Activated CD4-positive, alpha-beta T cell treated with anti-CD3 and anti-CD28 coated beads, Interleukin-2, amount 50 U/mL, for 48 hours (primary cell): ENCODE measurements at places on chromosomes 6 and 20.

DNA sequence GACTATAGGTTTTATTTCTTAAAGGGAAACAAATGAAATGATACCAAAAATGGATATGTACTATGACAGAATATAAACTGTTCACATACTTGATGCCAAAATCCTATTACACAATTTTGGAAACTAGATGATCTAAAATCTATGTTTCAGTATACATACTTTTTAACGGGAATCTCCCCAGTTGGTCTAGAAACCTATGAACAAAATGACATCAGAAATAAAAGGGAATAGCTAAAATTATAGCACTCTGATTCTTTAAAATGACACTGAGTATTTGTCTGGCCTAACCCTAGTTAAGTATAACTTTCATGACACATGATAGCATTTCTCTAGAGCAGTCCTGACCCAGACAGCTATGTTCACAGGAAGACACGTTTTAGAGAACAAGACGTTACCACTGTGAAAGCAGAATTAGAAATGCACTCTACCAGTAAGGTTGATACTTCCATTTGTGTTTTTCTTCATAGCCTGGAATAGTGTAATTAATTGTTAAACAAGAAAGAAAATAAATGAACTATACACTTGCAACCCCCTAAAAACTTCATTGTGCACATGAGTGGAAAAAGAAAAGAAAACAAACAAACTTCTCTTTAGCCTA is 3.3 kb downstream of the OSER1 start:
- DNase-seq, result no peak

DNA sequence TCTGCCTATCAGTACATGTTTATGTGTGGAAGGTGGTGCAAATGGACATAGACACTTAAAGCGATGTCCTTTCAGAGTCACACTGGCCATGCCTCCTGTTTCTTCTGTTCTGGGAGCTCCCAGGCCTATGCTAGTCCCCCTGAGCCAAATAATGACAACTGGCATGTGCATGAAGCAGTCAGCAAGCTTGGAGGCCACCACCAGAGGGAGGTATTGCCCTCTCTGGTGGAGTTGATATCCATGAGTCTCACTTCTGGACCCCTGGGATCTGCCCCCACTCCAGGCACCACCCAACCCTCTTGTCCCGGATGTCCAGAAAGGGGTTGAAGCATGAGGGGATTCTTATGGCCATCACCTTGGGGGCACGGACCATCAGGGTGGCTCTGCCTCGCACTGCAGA is 172.2 kb downstream of the AIG1 start:
- DNase-seq, result peak; percentile 43

GRCh38 chr20:47464380-47465101 is 37.1 kb upstream of the NCOA3 start:
- DNase-seq, result no peak

DNA sequence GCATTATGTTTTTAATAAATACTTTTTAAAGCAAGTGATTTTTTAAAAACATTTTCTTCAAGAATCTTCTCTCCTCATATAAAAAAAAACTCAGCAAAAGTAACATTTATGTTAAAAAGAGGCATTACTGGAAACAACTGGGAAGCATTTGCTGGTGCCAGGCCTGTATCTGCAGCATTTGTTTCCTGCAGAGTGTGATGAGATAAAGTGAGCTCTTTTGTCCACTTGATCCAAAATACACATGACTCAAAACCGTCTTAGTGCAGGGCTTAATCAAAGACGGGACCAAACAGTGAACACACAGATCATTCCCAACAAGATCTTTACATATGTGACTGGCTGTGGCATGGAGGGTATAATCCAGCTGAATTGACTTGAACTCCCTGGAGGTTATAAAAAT is 28.3 kb upstream of the RIPPLY2 start:
- no peak for DNase-seq

- no peak for DNase-seq
These were observed 11.1 kb upstream of the SLC16A10 start for GRCh38 chr6:111076024-111076695.

- DNase-seq, result no peak
These were observed 42.8 kb upstream of the AHI1 start for GRCh38 chr6:135540207-135540840.

DNA sequence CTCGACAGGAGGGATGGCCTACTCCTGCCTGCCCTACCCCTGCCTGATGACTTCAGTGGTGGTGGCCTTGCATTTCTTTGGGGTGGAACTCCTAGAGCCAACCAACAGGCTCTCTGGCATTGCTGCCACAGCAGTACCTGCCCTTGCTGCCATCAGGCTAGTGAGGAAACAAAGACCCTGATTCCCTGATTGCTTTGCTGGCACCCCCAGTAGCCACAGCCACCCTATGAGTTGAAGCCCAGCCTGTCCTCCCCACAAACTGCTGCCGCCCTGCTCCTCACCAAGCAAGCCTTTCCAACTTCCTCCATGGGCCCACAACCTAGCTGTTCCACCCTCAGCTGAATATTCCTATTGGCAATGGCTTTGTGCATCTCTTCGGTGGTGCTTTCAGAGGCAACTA is 52.5 kb upstream of the KHDRBS2 start:
- no peak for DNase-seq
